ENCODE measurements at places on chromosomes 12 and 14.

DNA sequence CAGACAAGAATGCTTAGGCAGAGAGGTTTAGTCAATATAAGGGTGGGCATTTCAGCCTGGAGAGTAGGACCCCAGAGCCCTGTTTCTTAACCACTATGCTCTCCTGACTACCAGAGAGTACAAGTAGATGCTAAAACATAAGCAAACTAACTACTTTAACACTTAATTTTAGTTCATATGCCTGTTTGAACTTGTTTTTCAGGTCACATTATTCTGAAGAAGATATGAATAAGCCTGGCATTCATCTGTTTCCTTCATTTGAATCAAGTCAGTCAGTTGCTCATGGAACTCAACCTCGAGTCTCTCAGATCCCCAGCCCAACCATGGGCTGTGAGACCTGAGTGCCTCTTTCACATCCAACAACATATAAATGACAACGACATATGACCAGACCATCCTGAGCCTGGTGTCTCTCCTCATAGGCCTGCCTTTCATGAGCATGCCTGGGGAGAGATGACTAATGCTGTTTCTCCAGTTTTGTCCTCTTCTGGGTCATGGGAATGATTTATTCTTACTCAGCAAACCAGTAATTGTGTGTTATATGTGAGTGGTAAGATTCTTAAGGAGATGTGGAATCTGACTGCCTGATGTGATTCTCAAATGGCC is 251.1 kb upstream of the BTG1 start:
- DNase-seq, result no peak

GRCh38 chr12:22206111-22206728 is 128.3 kb downstream of the ST8SIA1 start:
- no peak for DNase-seq

DNA sequence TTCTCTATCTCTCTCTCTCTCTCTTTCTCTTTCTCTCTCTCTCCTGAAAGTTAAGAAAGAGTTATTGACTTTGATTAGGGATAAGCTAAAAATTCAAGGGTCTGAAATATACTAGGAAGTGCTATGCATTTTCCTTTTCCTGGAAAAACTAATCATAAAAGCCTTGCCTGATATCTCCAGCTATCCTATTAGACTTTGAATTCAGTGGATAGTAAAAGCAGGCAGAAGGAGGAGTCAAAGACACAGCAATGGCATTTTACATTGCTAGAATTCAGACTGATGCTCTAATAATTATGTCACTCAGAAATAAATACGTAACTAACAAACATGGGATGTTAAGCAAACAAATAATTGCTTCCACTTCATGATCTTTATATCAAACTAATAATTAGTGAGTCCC is 272.0 kb downstream of the SSPN start:
- no peak for DNase-seq

GRCh38 chr12:67645601-67646000 is 2.9 kb upstream of the DYRK2 start:
- no peak for DNase-seq

- DNase-seq, result no peak
Measured at GRCh38 chr12:32118806-32119205, 12.2 kb downstream of the BICD1 start.

- no peak for DNase-seq
Measured at GRCh38 chr12:31605531-31605930, 14.6 kb upstream of the DENND5B start.

GRCh38 chr12:88998421-88998820 is 353.9 kb downstream of the DUSP6 start:
- no peak for DNase-seq

DNA sequence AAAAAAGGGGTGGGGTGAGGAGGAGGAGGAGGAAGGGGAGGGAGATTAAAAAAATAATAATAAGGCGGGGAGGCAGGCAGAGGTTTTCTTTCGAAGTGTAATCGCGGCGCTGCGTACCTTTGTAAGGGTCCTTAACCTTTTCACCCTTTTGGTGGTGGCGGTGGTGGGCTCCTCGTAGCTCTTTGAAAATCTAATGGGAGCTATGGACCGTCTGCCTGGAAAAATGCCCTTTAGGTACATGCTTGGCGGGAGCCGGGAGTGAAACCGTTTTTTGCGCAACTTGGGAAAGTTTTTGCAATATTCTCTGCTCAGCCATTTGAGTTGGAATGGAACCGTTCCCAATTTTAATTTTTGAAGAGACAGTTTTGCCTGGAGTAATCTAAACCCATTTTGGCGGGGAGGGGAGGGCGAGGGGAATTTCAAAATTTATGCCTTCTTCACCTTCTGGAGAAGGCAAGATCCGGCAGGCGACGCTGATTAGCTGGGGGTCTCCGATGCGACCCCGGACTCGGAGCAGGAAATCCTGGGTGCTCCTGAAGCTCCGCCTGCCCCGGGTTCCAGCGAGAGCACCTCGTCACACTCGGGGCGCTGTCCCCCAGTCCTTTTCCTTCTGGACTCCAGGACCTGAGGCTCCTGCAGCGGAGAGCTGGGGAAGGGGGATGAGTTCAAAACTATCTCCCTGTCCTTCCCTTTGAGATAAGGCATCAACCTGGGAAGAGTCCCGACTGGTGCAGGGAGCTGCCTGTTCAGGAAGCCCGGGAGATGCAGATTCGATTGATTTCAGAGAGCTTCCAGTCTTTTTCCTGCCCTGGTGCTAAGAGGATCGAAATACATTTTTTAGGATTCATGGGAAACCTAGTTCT is 74.6 kb upstream of the TBX5 start:
- no peak for DNase-seq

- DNase-seq, result no peak
Measured at GRCh38 chr14:30610787-30611343, 11.3 kb upstream of the SCFD1 start.

DNA sequence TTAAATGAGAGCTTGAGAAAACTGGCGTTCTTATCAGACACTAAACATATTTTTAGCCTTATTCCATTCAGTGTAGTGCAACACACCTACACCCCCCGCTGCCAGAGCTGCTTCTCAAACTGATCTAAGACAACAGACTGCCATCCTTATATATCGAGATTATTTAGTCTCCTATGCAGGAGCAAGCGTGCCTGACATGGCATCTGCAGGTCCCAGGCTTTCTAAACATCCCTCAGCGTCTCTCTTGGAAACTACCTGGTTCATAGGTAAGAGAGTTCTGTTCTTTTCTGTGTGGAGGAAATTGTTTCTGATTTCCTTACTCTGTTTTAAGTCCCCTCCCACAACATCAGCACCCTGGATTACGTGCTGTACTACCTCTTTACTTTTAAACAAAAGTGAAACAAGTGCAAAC is 117.1 kb upstream of the PTPRB start:
- no peak for DNase-seq

DNA sequence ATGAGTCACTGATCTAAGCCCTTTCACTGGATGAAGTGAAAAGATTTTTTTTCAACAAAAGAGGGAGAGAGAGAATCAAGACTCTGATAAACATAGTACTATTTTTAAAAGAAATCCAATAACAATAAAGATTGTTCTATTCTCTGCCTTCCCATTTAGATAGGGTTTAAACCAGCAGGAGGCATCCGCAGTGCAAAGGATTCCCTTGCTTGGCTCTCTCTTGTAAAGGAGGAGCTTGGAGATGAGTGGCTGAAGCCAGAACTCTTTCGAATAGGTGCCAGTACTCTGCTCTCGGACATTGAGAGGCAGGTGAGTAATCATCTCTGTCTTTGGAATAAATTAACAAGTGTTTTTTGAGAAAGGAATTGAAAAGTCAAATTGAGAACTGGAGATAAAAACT is 124.9 kb downstream of the DERA start:
- no peak for DNase-seq

DNA sequence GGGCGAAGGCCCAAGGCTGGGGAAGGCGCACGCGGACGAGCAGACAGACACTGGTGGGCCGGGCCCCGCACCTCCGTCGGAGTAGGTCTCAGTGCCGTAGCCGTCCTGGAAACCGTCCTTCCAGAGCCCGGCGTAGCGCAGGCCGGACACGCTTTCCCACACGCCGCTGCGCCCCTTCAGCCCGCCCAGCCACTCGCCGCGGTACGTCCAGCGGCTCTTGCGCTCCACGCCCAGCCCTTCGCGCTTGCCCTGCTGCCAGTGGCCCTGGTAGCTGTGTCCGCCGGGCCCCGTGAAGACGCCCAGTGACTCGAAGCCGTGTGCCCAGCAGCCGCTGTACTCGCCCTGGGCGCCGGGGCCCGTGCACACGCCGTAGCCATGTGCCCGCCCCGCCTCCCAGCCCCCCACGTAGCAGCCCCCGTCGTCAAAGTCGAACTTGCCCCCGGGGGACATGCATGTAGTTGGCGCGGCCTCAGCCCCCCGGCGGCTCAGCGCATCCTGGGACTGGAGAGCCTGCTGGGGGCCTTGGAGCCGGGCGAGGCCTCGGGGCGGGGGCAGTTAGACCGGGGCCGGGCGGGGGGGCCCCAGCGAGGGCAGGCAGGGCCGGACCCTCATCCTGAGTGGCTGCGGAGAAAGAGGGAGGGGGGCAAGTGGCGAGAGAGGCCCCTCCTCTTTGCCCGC is 1.4 kb downstream of the JPH4 start:
- DNase-seq, result no peak

GRCh38 chr14:93965287-93965821 is 11.0 kb downstream of the ASB2 start:
- DNase-seq, result no peak

DNA sequence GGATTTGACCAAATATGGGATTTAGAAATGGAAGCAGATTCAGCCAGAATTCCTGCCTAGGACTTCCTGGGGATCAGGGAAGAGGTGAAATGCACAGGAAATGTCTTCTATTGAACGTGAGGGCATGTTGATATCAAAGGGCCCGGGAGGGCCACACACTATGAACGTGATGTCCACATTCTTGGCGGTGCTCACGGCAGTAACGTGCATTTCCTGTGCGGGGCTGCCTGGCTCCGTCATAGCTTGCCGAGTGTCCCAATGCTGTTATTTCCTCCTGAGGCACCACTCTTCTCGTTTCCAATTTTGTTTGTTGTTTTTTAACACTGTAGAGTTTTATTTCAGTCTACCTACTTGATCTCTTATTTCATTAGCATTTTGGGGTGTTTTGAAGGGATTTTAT is 67.3 kb downstream of the ZNF664 start:
- DNase-seq, result no peak

GRCh38 chr12:27107986-27108385 is 25.6 kb upstream of the C12orf71 start:
- DNase-seq, result no peak

DNA sequence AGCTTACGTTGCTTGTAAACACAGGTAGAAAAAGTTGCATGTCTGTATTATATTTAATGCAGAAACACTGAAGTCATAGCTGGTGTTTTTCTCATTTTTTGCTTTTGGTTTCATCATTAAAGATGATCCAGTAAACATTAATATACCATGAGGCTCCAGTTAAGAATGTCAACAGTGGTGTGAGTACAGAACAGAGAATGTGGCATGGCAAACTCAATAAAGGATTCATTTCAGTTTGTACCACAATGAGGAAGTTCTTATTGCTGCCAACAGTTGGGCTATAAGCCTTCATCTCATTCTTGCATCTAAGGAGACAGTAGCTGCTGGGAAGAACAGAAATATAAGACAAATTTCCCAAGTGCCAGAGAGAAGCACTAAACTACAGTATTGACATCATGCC is 72.1 kb upstream of the ST8SIA1 start:
- DNase-seq, result peak; percentile 29

DNA sequence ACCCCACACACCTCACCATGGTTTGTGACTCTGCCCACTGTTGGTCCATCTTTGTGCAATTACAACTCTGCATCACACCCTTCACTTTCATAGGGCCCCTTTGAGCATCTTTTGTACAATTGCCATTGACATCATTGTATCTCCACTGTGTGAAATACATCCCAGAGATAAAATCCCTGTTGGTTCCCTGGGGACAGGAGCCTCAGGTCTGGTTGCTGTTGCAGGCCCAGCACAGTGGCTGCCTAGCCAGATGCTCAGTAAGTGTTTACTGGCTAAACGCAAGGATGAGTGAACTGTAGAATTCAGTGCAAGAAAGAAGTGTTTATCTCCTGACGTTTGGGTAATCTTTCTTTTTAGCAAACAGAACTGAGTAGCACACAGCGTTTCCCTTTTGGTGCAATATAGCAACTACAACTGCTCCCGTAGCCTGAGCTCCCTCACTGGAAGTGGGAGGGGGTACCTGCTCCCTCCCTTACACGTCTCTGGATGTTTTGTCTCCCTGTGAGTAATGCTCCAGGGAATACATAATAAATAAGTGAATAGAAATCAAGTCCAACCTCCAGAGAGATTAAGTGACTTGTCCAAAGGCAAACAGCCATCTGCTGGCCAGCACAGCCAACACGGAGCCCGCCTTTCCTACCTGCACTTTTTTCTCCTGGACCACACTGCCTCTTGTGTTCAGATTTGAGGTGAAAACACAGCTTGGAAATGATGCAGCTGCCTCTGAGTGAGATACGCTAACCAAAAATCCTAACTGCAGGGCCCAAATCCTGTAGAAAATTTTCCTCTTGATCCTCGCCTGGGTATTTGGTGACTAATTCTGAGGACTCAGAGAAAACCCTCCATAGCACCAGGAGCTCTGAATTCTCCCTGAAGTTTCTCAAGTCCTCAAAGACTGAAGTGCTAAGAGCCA is 27.4 kb downstream of the GALNT16 start:
- DNase-seq, result no peak

- DNase-seq, result no peak
Measured at GRCh38 chr12:124764451-124764850, 99.2 kb downstream of the SCARB1 start.

GRCh38 chr14:23804817-23805216 is 148.8 kb upstream of the DHRS4 start:
- no peak for DNase-seq

- no peak for DNase-seq
Measured at GRCh38 chr14:96718407-96718806, 78.8 kb upstream of the VRK1 start.

DNA sequence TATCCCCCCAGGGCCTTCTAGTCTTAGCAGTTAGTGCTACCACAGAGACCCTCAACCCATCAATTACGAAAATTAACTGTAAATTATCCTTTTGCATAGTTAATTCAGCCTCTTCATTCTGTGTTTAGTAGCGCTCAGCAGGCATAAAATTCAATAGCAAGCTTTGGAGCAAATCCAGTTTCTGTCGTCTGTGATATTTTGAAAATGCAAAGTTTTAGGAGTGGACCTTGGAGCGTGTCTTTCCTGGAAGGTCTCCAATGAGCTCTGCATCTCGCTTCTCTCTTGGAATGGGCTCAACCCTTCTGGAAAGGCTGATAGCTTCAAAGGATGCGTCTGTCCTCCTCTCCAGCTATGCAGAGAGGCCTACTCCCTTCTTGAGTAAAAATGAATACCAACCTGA is 222.9 kb downstream of the SLC15A4 start:
- no peak for DNase-seq

GRCh38 chr12:109737126-109737525 is 23.5 kb downstream of the FAM222A start:
- no peak for DNase-seq

- no peak for DNase-seq
Measured at GRCh38 chr14:103158688-103159087, 35.4 kb downstream of the TNFAIP2 start.

GRCh38 chr14:95272057-95272456 is 47.7 kb downstream of the CLMN start:
- no peak for DNase-seq

- no peak for DNase-seq
Measured at GRCh38 chr14:98154254-98154653, 1117.7 kb downstream of the BCL11B start.

GRCh38 chr14:38404100-38404541 is 148.2 kb upstream of the CLEC14A start:
- DNase-seq, result no peak
